ENCODE measurements at places on chromosomes 1 and 21.
A peak's percentile ranks its signal among the peaks of the same experiment; 100 is the strongest.

- no peak for DNase-seq
Observed at GRCh38 chr1:158951956-158952355, 20.6 kb downstream of the PYHIN1 start.

DNA sequence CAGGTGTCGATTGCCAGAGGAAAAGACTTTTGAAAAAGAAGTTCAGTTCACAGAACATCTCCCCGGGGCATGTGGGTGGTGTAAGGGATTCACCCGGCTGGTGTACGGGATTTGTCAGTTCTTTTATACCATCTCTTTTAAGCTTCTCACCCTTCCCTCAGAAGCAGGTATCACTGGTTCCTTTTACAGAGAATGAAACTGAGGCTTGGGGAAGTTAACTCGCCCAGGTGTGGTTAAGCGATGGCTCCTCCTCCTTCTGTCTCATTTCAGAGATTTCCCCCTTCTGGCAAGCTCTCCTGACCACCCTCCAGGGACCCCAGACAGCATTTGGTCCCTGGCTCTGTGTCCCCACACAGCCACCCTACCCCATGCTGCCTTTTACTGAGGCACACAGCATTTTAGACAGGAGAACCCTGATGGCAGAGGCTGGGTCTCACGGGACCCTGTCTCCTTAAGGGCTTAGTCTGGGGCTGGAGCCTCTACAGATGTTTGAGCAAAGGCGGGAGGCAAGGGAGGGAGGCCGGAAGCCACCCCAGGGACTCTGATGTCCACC, 2.8 kb upstream of the ECE1 start:
- no peak for DNase-seq

GRCh38 chr1:229203991-229204632, 66.8 kb upstream of the RAB4A start:
- no peak for DNase-seq

DNA sequence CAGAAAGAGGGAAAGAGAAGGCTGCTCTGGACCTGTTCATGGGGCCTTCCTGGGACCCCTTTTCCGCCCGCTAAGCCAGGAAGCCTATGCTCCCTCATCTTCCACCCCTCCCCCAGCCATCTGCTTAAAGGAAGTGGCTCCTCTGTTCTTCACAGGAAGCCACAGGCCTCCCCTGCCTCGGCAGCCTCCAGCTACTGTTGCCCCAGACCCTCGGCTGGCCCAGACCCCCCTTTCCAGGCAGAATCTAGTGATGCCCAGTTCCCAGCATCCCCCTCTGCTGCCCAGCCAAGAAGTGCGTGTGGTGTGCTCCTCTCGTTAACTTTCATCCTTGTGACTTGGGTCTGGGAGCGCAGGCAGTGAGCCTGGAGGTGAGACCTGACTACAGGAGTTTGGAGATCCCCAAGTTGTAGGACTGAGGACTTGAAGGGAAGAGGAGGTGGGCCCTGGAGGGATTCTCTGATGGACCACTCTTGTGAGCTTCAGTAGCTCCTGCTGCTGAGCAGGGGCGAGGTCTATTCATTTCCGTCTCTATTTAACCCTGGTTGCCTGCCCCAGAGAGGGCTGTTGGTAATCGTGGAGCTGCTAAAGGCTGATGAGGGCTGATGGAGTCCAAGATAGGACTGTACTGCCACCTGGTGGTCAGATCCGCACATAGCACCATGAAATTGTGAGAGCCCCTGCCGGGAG, 9.1 kb downstream of the IFI6 start:
- peak; percentile 96 for DNase-seq

GRCh38 chr1:32180186-32181060, 948 bp downstream of the TXLNA start:
- DNase-seq, result peak; percentile 93

DNA sequence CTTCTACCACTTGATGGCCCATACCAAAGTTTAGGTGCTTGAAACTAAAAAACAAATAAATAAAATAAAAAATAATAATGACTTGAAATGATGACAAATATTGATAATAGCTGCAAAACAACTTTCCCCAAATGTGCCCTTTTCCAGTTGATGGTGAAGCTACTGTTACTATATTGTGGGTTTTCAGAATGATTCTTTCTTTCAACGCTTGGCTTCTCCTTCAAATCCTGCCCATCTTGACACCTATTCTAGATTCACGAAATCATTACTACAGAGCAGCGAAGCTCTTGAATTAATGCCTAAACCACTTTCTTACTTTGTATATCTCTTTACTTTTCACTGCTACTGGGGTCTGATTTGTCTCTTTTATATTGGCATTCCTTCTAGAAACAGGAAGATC, 9.2 kb upstream of the C1orf141 start:
- DNase-seq, result no peak

GRCh38 chr1:207918011-207918410, 7.1 kb upstream of the CD34 start:
- no peak for DNase-seq

DNA sequence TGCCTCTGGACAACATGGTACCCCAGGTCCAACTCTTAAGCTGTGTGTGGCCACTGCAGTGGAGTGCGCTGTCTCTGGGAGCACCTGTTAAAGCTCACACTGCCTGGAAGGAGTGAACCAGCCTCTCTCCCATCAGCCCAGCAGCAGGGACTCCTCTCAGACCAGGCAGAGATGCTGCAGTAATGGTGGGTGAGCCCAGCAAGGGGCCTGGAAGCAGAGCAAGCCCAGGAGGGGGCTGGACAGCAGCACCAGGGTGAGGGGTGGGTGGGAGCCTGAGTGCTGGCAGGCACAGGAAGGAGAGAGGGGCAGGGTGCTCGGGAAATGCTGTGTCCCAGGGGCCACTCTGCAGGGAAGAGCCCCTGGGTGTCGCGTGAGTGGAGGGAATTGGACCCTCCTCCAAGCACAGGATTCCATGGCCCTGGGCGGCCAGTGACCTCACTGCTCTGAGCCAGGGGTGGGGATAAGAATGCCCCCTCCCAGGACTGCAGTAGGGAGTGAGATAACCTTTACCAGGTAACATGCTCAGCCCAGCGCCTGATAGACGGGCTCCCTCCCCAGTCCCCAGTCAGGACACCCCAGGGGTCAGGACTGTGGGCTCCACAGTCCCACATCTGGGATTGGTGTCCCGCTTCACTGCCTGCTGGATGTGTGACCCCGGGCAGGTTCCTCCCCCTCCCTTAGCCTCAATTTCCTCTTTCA, 313.1 kb downstream of the MATN1 start:
- DNase-seq, result no peak

DNA sequence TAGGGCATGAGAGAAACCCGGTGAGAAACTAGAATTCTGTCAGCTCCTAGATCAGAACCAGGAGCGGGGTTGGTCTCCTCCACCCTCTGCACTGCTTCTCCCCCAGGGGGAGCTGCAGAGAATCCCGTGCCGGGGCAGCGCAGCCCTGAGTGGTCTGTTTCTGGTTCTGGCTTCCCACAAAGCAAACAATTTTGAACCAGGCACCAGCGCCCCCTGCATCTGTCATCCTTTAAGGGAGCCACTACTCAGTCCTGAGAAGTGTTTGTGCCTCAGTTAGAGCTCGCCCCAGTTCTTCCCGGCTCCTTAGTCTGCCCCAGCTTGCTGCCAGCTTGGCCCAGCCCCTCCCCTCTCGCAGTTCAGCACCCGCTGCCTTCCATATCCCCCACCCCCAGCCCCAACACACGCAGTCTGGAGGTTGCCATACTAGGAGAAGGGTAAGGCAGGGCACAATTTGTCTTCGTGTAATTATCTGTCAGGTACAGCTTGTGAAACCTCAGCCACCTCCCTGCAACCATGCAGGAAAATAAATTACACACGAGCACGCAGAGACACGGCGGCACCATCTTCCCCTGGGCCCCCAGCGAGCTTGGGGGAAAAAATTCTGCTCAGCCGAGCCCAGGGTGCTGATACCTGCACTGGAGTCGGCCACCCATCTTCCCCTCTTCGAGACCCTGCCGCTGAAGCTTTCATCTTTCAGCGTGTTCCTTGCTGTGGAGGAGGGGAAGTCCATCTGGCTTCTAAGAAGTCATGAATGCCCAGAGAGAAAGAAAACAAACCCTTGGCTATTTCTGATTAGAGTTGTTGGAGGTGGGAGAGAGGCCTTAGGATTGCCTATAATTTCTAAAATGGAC, 62.6 kb upstream of the CD1D start:
- peak; percentile 87 for DNase-seq

DNA sequence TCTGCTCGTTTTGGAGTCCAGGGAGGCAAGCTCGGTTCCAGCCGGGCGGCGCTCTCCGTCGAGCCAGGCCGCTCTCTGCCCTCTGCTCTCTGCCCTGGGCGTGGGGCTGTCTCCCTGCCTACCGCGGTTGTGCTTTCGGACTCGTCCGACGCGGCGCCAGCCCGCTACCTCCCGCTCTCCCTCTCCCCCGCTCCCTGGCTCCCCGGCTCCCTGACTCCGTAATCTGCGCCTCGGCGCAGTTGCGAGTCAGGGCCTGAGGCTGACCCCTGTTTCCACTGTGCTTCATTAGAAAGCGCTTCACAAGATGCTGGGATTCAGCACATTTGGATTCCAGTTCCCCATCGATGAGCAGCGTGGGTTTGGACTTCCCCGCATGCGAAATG, 2.2 kb downstream of the SOX13 start:
- peak; percentile 84 for DNase-seq

DNA sequence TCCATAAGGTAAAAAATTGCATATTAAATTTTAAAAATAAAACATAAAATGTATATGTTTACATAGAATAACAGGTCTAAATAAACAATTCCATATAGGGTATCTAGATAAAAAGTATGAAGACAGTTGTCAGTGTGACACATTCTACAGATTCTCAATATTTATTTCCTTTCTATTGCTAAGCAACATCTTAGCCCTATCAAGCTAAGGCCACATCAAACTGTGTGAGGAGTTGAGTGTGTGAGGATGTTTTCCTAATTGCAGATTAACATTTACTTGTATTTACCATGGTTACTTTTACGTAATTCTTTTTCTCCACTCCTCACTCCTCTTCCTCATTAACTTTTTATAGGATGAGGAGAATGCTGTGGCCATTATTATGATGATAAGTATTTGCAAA, 41.9 kb upstream of the MCOLN3 start:
- DNase-seq, result no peak

GRCh38 chr21:22609802-22610201, 1611.6 kb downstream of the NCAM2 start:
- DNase-seq, result no peak

GRCh38 chr1:156493742-156494141, 6.8 kb downstream of the MEF2D start:
- no peak for DNase-seq

GRCh38 chr1:51648180-51649109, 31.6 kb downstream of the OSBPL9 start:
- peak; percentile 62 for DNase-seq

- peak; percentile 21 for DNase-seq
Observed at GRCh38 chr1:227316456-227316855, 1.8 kb downstream of the CDC42BPA start.

- DNase-seq, result no peak
Observed at GRCh38 chr21:45161038-45161945, 86.9 kb downstream of the ADARB1 start.

DNA sequence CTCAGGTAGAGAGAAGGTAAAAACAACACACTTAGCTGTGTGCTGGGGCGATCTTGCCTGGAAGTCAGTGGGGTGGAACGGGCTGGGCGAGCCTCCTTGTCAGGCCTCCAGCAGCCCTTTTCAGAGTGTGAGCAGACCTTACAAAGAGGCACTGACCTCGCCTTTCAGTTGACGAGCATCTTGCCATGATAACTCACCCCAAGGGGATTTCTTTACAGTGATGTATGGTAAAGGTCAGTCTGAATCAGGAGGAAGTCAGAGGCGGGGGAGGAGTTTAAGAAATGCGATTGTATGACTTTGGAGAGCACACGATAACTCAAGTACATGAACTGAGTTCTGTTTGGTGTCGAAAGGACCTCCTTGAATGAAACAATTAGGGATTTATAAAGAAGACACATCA, 326.5 kb upstream of the PROX1 start:
- no peak for DNase-seq

DNA sequence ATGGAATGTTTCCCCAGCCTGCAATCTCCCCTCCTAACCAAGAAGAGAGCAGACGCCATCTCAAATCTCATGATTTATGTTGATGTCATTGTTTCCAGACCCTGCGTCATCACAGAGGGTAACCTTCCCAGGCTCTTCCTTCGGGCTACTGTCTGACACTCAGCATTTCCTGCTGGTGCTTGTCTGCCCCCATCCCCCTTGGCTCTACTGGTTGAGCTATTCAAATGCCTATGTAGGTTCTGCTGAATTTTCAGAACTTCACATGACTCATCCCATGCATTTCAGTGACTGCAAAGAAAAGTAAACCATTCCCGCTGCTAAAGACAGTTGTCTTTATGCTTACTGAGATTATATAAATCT, 24.8 kb upstream of the ITPKB start:
- DNase-seq, result peak; percentile 90

- no peak for DNase-seq
Observed at GRCh38 chr1:37655274-37655673, 20.6 kb upstream of the RSPO1 start.

GRCh38 chr1:30525631-30525970, 197.8 kb downstream of the MATN1 start:
- DNase-seq, result no peak

GRCh38 chr1:231286603-231287002, 45.6 kb downstream of the GNPAT start:
- no peak for DNase-seq

GRCh38 chr1:173043253-173043652, 7.5 kb downstream of the TNFSF18 start:
- DNase-seq, result no peak

GRCh38 chr1:23303524-23303923, 40.6 kb downstream of the HNRNPR start:
- no peak for DNase-seq

DNA sequence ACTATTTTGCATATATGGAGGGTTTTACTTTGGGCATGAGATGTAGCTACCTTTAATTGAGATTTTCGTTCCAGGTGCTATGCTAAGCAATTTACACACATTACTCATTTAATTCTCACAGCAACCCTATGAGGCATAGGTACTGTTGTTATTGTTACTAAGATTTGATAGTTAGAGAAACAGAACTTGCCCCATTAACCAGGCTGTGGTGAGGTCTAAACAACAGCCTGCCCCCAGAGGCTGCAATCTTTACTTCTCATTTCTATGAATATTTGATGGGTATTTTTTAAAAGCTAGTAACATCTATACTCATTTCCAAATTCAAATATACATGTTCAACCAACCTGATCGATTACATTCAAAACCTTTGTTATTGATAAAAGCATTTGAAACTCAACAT, 155.6 kb downstream of the GALNT2 start:
- DNase-seq, result no peak

GRCh38 chr1:243705585-243705984, 144.5 kb downstream of the AKT3 start:
- DNase-seq, result no peak
